WERI-Rb-1 (cell line): ENCODE measurements at places on chromosomes 7 and 10.
A peak's percentile ranks its signal among the peaks of the same experiment; 100 is the strongest.

- no peak for DNase-seq
Measured at GRCh38 chr10:122495406-122496340, 34.3 kb downstream of the HTRA1 start.

DNA sequence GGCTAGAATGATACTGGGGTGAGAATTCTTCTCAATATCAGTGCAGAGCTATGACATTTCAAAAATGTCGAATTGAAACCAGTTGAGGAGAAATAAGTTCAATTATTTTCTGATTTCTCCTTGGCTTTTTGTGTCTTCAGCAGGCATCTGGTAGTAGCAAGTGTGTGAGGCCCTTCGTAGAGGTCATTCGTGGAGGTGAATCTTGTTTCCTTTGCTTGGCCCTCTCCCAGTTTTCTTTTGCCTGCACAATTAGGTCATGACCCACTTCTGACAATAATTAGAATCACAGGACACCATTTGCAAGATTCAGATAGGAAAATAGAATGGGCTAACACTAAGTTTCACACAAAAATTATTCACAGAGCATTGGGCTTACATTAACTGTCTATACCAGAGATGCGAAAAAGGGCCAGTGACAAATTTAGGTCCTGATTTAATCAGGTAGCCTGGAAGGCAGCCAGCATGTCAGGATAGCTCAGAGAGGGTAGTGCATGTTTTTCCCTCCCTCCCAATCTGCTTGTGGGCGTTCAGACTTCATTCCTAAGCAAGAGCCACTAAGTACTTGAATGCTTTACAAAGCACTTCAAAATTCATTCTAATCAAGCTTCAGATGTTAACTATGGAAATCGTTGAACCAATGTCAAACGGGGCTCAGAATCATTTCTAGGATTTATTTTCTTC is 24.0 kb upstream of the A1CF start:
- no peak for DNase-seq

DNA sequence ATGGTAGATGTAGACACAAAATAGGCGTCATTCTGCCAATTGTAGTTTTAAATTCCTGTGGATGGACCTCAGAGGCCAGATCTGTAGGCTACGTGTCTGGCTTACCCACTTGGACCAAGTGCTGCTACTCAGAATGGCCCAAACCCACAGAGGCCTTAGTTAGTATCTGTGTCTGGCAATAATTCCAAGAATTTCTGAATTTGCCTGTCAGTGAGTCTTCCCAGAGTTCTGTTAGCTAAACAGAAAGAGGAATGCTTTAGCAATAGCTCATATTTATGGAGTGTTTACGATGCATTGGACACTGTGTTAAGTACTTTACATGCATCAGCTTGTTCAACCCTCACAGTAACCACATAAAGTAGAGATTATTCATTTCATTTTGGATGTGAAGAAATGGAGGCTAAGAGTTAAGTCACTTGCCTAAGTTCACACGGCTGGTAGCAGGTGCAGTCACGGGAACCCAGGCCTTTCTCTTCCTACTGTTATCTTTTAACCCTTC is 231.8 kb downstream of the PTEN start:
- no peak for DNase-seq

- DNase-seq: no peak
Measured at GRCh38 chr10:79142064-79142491, 73.3 kb downstream of the ZMIZ1 start.

GRCh38 chr10:58675321-58675720 is 162.6 kb downstream of the BICC1 start:
- no peak for DNase-seq

GRCh38 chr7:4631380-4632179 is 50.5 kb upstream of the FOXK1 start:
- peak; percentile 85 for DNase-seq

DNA sequence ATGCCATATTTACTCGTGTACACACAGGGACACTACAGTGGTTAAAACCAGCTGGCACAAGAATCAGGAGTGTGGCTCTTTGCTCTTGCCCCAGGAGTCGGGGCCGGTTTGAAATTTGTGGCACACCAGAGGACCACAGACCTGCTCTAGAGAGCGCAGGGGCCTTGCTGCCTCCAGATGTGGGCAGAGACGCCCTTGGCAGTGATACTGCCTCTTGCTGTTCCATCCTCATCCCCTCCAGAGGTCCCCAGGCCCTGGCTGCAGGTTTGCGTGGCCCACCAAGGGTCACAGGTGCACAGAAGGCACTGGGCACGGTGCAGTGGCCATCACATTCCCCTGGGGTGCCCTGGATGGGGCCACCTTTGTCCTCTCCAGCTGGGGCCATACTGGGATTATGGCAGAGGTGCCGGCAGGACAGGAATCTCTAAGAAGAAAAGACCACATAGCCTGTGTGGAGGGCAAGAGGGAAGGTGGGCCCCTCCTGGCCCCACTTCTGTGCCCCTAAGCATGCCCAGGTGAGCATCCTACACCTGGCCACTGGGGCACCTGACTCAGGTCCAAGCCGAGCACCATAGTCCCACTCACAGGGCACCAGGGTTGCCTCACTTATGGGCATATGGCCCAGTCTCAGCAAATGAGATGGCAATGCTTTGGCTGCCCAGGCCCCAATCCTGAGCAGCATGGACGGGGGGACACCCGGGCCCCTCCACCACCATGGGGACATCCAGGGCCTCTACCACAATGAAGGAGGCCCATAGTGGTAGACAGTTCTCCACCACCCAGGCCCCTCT is 45.6 kb downstream of the FOXL3 start:
- DNase-seq: no peak

DNA sequence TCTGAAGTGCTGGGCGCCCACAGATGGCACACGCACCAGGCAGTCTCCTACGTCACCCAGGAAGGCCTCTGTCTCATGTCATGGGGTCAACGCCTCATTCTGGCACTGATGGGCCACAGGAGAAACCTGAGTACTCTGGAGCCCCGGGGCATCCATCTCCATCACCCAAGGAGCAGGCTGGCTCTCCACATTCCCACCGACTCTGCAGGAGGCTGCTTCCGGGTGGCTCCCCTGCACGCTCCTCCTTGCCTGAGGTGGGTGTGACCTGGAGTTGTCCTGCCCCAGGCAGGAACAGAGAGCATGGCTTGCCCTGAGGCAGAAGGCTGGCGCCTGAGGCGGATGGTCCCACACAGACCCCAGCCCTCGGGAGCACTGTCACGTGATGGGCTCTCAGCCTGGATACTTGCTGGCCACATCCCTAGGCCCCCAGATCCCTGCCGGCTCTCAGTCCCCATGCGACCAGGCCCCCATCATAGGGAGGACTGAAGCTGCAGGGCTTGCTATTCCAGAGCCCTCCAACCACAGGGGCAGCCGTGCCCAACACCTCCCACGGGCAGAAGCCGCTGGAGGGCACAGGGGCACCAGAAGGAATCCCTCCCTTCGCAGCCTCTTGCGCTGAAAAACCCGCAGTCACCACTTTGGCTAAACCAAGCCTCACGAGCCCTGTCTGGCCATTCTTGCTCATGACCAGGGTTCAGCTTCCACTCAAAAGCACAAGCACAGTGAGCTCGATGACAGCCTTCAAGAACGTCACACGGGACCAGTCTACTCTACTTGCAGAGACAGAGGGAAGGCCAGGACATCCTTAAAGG is 80.7 kb downstream of the MAD1L1 start:
- no peak for DNase-seq

DNA sequence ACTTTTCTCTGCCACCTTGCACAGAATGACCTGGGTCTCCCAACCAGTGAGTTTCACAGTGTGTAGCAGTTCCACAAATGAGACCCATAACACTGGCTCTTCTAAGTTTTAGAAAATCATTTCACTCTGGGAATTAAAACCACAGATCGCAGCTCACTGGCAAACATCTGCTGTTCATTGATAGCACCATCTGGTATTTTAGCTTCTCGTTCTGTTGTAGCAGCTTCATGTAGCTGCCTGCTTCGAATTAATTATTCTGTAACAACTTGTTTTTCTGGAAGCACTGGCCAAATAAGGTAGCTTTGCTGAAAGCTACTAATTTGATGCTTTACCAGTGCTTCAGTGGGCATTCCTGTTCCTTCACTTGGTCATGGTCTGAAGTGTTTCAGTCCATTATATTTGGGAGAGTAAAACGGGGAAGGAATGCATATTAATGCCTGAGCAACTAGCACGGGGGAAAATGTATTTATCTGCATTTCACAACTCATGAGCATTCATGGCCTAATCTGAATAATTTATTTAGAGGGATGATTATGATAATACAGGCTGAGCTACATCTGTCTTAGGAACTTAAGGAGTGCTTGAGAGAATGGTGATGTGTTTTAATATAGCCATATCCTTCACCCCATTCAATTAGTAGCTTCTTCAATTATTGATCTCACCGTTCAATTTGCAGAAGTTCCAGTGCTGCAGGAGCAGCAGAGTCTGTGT is 447.4 kb downstream of the XPNPEP1 start:
- no peak for DNase-seq

GRCh38 chr7:74231232-74231590 is 21.4 kb downstream of the LAT2 start:
- no peak for DNase-seq

- DNase-seq: peak; percentile 61
Measured at GRCh38 chr7:158549616-158550393, 37.8 kb downstream of the PTPRN2 start.

GRCh38 chr7:121634356-121634755 is 238.2 kb upstream of the FAM3C start:
- no peak for DNase-seq

- DNase-seq: peak; percentile 65
Measured at GRCh38 chr7:98826811-98827231, 43.0 kb downstream of the TMEM130 start.

DNA sequence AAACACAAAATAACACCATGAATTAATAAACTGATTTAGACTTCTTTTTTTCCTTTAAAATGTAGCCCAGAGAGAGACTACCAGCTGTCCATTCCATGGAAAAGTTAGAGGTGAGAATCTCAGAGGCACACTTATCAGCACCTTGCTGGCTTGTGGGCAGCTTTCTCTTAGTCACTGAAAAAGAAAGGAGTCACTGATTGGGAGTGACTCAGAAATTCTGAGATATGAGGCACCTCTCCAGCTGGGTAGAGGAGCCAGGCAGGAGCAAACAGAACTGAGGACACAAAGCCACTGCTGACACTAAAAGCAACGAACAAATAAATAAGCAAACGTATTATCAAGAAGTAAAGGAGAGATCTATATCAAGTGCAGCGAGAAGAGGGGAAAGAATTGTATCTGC is 310.6 kb downstream of the PARD3 start:
- no peak for DNase-seq

DNA sequence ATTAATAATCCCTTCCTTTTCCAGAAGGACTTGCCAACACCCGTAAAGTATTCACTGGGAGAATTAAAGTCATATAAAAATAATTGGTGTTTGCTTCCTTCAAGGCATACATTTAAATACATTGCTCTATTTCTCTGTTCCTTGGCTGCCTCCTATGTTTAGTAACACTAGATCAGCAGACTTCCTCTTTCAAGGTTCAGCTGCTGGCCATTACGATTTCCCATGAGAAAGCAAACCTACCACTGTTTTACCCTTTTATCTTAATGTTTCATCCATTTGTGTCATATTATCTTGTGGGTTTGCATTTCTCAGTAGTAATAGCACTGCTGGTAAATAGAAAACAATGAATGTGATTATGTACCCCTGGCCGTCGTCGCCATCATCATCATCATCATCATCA is 313.8 kb upstream of the BMPER start:
- no peak for DNase-seq

DNA sequence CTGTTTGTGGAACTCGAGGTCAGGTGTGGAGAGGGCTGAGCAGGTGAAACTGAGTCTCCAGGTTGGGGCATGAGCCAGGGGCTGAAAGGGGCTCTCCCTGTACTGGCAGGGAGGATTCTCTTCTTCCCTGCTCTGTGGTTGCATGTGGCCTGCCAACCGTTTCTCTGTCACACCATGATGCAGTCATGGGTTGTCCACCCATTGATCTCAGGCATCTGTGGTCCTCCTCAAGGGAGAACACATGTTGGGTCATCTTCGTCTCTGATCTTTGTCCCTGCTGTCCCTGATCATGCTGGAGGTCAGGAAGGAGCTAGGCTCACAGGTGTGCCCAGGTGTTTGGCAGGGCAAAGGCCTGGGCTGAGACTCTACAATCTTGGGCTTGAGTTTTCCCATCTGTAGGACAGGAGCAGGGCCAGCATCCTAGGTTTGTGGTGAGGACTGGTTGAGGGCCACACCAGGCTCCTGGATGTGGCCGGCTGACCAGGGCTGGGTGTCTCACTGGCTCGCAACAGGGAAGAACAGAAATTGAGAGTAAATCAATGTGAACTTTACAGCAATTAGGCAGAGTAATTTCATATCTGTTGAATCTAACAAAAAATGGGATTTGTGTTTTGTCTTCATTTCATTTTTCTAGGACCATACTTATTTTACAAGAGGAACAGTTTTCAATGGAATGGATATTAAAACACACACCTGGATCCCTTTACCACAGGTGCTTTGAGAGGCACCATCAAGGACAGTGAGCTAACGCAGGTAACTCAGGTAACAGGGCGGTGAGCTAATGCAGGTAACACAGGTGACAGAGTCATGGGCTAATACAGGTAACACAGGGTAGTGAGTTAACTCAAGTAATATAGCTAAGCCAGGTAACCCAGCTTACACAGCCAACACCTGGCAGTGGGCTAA is 58.5 kb upstream of the IGFBP3 start:
- DNase-seq: no peak

- DNase-seq: no peak
Measured at GRCh38 chr10:60042914-60043313, 136.6 kb upstream of the CCDC6 start.

DNA sequence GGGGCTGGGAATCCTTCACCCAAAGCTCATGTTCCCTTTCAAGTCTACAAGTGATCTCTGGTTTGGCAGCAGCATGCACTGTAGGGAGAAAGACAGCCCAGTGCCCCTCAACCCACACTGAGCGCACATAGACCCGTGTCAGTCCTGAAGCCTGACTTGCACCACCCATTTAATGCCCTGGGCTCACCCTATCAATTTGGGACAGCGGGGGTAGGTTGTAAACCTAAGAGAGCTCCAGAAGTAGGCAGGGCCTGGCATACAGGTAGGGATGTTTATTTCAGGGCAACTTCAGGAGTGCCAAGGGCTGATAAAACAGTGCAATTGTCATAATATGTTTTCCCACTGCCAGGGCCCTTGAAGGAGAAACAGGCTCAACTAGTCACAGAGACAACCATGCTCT is 3.5 kb upstream of the ATP6V0E2 start:
- no peak for DNase-seq

GRCh38 chr10:26357203-26357602 is 80.9 kb upstream of the APBB1IP start:
- DNase-seq: no peak

GRCh38 chr10:79409038-79409725 is 36.2 kb downstream of the ZCCHC24 start:
- no peak for DNase-seq

GRCh38 chr7:104524853-104525252 is 196.4 kb downstream of the LHFPL3 start:
- no peak for DNase-seq
